ENCODE measurements at places on chromosomes 3 and 15.

- no peak for DNase-seq
These were observed 429.3 kb upstream of the THBS1 start for GRCh38 chr15:39151545-39151944.

GRCh38 chr3:72490688-72491435 lies 357.4 kb downstream of the SHQ1 start:
- DNase-seq = no peak

DNA sequence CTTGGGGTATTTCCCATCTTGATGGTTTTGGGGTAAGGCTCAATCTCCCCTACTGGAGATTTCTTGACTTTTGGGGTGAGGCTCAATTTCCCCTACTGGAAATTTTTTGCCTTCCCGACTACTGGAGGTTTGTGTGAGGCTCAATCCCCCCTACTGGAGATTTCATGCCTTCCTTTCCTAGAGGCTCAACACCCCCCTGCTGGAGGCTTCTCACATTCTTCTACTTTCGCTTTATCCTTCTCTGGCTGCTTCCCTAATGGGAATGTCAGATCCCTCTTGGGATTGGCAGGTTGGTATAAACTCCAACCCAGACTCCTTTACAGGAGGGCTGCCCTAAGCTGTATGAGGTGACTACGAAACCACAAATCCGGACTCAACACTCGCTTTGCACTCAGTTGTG lies 49.2 kb downstream of the KATNBL1 start:
- no peak for DNase-seq

GRCh38 chr3:152790651-152791387 lies 44.1 kb upstream of the P2RY1 start:
- no peak for DNase-seq

GRCh38 chr15:95698230-95698629 lies 632.3 kb upstream of the NR2F2 start:
- DNase-seq = no peak

DNA sequence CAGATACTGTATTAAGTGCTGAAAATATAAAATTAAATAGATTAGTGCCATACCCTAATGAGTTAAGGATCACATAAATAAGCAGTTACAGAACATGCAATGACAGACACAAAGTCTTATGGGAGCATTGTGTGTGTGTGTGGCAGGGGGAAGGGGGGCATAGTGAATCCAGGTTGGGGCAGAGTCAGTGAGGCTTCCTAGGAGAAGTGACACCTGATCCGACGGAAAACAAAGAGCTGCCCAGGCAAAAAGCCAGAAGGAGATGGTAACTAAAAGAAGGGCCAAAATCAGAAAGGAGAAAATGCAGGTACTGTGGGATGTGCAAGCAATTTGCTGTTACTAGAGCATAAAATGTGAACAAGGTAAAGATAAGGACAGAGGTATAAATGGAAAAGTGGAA lies 80.1 kb upstream of the CHRM5 start:
- no peak for DNase-seq

- no peak for DNase-seq
These were observed 119.6 kb upstream of the ATP10A start for GRCh38 chr15:25982736-25983135.

DNA sequence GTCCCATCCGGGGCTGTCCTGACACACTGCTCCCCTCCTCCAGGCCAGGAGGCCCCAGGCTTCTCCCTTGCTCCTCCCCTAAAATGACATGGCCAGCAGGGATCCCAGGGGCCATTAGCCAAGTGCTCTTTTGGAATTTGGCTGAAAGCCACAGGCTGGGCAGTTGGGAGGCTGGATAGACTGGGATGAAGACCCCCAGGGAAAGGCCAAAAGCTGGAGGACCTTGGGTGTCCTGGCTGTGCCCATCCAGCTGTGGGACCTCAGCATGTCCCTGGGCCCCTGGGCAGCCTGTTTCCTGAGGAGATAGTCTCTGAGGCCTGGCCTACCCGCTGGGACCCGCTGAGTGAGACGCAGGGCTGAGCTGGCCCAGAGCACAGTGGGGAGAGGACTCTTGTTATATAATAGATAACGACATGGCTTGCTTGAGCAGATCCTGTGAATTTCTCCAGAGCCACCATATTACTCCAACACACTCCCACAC lies 5.7 kb upstream of the PDE8A start:
- no peak for DNase-seq

- DNase-seq = peak; percentile 27
These were observed 174.7 kb downstream of the THSD4 start for GRCh38 chr15:71290002-71290401.

DNA sequence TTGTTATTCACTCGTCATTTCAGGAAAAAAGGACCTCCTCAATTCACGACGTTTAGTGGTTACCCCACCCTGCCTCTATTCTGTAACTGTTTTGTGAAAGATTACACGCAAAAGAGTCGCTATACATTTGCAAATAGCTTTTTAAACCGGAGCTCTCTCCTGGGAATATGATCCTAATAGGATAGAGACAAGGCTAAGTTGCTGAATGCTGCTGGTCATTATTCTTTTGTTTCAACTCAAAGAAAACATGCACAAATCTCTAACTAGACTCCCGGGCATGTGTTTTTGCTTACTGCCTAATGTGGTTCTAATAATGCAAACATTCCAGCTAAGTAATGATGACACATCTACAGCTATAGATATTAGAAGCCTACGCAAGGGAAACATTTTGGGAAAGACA lies 214.6 kb upstream of the MDFIC2 start:
- DNase-seq = peak; percentile 77

DNA sequence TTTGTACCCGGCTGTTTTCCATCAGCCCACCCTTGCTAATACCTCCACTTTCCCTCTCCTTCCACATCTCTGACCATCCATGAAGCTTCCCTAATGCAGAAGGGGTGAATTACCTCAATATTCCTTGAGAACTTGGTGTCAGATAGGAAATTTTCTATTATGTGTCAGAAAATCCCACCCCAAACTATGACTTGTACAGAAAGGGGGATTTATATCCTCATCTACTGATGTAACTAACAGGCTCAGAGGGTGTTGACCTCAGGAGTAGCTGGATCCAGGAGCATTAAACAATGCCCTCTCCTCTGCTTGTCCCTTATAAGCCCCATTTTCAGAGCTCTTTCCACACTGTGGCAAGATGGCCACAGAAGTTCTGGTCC lies 242.8 kb upstream of the TLE3 start:
- DNase-seq = no peak

GRCh38 chr3:117047951-117048705 lies 338.5 kb downstream of the TUSC7 start:
- DNase-seq = peak; percentile 8

DNA sequence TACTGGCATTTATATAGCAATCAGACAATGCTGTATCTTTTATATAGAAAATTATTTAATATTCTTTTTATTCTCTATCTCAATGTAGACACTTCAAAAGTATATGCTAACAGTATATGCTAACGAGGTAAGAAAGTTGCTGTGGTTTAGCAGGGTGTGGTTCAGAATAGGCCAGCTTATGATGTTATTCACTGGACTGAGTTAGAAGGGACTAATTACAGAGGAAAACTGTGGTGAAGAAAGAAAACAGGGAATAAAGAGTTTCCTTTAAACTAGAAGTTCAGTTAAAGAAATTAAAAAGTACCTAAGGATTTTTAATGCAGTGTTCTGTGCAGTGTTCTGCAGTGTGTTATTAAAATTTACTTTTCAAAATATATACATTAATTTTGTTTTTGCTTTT lies 59.4 kb downstream of the MYO9A start:
- DNase-seq = no peak

DNA sequence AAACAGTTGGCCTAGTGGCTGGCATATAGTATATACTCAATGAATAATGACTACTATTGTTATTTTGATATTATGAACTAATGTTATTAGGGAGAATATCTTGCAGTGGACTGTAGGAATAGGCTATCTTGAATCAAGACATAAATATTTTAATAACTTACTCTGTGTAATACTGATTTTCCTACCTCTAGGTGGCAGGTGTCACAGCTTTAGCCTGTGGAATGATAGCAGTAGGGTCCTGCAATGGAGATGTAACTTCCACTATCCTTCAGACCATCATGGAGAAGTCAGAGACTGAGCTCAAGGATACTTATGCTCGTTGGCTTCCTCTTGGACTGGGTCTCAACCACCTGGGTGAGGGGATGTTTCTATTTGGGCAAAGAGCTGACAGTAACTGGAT lies 6.5 kb downstream of the PSMD2 start:
- peak; percentile 22 for DNase-seq

- DNase-seq = peak; percentile 23
These were observed 106.4 kb upstream of the TLE3 start for GRCh38 chr15:70203981-70204560.

DNA sequence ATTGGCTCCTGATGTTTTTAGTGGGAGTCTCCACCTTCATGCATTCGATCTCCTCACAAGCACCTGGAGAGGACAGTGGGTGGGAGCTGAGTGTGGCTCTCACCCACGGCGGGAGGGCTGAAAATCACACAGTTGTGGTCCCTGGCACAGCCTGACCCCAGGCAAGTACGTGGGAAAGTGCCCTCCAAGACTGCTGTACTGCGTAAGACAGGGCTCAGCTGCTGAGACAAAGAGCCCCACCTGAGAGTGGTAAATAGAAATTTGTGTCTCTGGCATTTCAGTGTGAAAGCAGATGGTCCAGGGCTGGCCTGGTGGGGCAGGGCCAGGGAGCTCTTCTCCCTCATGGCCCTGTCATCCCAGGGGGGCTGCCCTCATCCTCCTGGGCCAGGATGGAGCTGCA lies 77.4 kb upstream of the IQSEC1 start:
- no peak for DNase-seq

GRCh38 chr15:68052431-68052830 lies 1.7 kb upstream of the PIAS1 start:
- DNase-seq = no peak

- no peak for DNase-seq
These were observed 125.6 kb upstream of the RASGRP1 start for GRCh38 chr15:38690216-38690615.

GRCh38 chr3:18250991-18251390 lies 174.1 kb downstream of the SATB1 start:
- DNase-seq = no peak

- no peak for DNase-seq
These were observed 116.7 kb downstream of the LRIG1 start for GRCh38 chr3:66383998-66384745.

DNA sequence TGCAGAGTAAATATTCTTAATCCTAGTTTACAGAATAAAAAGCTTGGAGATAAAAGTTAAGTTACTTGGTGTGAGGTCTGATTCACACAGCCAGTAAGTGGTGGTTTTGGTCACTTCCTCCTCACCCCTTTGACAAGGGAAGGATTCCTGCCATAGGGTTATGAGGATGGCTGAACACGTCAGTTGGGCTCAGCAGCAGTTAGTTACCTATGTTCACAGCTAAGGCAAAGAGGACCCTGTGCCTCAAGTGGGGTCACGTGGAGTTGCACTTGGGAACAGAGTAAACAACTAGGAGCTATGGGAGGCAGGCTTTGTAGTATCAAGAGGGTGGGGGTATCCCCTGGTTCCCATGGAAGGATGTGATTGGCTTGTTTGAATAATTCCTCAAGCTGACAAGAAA lies 232.2 kb downstream of the UBE2E2 start:
- peak; percentile 5 for DNase-seq

- no peak for DNase-seq
These were observed 58.1 kb downstream of the SUMF1 start for GRCh38 chr3:4408958-4409357.

DNA sequence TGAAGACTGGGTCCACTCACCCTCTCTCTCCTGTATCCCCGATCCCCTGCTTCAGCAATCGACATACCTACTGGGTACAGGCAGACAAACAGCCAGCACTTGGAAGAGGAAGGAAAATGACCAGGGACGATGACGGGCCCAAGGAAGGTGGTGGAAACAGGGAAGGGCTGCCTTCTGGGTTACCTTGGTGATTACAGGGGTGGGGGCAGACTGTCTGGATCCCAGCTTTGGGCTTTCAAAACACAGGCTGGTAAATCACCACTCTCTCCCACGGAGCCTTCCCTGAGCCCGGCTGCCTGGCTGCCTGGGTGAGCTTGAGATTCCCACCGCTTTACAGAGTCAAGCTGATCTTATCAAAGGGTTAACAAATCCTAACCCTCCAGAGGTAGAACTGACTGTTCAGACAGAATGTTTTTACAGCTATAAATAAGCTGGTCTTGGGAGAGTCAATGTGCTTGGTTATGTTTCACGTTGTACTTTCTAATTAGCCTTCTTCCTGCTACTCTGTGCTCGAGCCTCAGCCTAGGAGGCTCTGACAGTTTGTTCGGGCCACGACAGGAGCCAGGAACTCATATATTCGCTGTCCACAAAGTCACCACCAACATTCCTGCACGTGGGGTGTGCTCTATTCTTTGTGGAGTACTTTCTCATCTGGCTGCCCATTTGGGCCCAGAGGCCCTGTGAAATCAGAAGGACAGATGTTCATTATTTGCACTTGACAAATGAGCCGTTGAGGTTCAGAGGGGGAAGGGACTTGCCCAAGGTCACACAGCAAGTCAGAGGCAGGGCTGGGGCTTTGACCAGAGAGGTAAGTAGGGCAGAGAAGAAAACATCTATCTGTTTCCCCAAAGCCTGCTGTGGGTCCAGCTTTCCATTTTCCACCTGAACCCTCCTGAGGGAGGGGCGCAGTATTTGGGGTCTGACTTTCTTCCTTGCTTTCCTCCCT lies 63.5 kb downstream of the FEM1B start:
- DNase-seq = peak; percentile 47

DNA sequence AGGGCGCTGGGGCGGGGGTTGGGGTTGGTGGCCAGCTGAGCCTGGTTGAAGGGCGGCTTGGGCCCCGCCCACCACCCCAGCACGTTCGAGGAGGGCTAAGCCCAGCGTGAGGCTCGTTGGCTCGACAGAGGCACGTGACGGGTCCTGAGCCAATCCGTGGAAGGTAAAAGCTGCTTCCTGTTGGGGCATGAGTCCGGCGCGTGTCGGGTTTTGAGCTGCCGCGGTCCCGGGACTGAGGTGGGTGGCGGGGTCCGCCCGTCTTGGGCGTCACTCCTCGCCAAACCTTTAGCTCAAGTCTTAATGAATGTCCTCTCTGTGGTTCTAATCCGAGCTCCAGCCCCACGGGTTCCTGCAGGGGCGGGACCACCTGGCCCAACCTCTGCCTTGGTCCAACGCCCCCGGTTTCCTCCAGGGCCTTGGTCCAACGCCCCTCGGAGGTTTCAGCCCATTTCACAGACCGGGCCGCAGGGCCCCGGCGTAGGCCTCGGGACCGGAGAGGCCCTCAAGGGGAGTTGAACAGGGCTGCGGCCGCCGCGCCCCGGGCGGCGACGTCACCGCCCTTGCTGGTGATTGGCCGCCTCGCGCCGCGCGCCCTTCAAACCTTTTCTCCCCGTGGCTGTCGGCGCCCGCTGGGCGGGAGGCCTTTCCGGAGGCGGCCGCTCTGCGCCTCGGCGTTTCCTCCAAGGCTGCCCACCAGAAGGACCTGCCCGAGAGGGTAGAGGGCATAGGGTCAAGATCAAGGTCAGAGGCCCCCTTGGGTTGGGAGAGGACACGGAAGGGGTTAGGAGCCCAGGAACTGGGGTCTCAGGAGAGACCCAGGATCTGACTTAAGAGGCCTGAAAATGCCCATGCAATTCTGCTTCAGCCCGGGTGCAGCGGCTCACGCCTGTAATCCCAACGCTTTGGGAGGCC lies at the start of gene RCCD1:
RCCD1 (plus strand) TSS at position 173 of the 912 bp plus-strand sequence. CDS start 1,851 bp downstream, outside the sequence.
- peak; percentile 96 for DNase-seq
